CD4-positive, alpha-beta T cell treated with Interleukin-17A for 1 hour (primary cell): ENCODE measurements at places on chromosomes 5 and 9.

DNA sequence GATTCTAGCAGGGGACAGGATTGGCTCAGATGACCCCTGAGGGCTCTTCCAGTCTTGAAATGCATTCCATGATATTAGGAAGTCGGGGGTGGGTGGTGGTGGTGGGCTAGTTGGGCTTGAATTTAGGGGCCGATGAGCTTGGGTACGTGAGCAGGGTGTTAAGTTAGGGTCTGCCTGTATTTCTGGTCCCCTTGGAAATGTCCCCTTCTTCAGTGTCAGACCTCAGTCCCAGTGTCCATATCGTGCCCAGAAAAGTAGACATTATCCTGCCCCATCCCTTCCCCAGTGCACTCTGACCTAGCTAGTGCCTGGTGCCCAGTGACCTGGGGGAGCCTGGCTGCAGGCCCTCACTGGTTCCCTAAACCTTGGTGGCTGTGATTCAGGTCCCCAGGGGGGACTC, 2.9 kb upstream of the MYOZ3 start:
- no peak for DNase-seq

- DNase-seq, result no peak
Observed at GRCh38 chr5:146890731-146891440, 12.3 kb upstream of the PPP2R2B start.

GRCh38 chr5:175337680-175338079, 106.3 kb downstream of the DRD1 start:
- DNase-seq, result no peak

GRCh38 chr5:134100283-134101091, 14.0 kb upstream of the TCF7 start:
- DNase-seq, result peak; percentile 89

GRCh38 chr5:127849408-127849807, 146.2 kb downstream of the CCDC192 start:
- DNase-seq, result no peak

DNA sequence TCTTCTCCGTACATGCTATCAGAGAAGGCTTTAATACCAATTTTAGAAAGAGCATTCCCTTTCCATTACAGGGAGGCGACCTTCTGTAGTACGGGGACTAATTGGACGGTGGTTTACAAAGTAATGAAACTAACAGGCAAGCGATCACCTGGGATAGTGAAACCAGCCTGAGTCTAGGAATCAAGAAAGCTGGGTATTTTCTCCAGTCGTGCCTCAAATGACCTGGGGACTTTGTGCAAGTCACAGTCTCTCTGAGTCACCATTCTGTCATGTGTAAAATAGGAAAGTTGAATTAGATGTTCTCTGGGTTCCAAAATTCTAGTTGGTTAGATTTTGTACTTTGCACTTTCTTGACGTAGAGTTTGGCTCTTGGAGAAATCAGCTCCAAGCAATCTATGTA, 22.7 kb upstream of the SSBP2 start:
- DNase-seq, result no peak

- DNase-seq, result no peak
Observed at GRCh38 chr5:78527054-78527859, 121.3 kb downstream of the LHFPL2 start.

DNA sequence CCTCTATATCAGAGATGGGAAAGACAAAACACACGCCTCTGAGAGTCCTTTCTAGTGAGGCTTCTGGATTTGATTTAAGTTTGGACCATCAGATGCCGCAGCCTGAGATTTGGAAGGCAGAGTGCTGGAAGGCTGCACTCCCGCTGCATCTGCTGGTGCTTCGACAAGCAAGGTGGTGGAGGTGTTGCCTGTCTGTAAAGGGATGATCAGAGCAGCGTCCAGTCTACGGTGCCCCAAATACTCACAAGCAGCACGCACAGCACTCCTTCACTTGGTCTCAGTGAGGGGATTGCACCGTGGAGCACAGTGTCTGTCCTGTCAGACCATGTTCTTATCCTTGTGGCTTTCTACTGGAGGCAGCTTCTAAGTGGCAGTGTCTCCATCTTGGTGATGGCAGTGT, 221.4 kb downstream of the GADD45G start:
- DNase-seq, result no peak

GRCh38 chr5:65172486-65173129, 309.1 kb downstream of the ADAMTS6 start:
- peak; percentile 2 for DNase-seq

- DNase-seq, result no peak
Observed at GRCh38 chr5:104526866-104527265, 964.3 kb upstream of the NUDT12 start.

GRCh38 chr5:74651710-74652109, 11.2 kb upstream of the ENC1 start:
- no peak for DNase-seq

DNA sequence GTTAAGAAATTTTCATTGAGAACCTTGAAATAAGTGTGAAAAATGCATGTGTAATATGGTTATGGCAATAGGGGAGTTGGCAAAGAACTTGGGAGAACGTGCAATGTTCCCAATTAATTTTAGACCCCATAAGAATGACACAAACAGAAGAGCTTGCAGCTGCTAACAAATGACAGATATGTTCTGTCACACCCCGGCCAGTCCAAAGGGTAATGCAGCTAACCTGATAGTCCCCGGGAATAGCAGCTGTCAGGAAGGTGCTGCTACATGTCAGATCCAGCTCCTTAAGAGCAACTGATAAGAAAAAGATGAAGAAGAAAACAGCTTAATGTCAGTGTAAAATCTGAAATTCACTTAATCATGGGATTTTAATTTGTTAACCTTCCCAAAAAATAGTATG, 30.4 kb downstream of the SEMA5A start:
- DNase-seq, result no peak

GRCh38 chr5:151495320-151495719, 47.9 kb downstream of the SLC36A1 start:
- no peak for DNase-seq

DNA sequence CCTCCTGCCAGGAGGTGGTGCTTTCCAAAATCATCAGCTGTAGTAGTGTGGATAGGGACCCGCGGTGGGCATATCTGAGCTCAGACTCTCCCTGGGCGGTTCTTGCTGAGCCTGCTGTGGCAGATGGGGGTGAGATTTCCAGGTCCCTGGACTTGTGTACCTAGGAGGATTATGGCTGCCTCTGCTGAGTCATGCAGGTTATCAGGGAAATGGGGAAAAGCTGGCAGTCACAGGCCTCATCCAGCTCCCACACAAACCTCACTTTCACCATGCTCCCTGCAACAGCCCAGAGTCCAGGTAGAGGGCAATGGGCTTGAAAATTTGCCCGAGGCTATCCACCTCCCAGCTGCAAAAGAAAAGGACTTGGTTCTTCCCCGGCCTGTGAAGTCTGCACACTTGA, 23.4 kb upstream of the MAMDC2 start:
- no peak for DNase-seq

DNA sequence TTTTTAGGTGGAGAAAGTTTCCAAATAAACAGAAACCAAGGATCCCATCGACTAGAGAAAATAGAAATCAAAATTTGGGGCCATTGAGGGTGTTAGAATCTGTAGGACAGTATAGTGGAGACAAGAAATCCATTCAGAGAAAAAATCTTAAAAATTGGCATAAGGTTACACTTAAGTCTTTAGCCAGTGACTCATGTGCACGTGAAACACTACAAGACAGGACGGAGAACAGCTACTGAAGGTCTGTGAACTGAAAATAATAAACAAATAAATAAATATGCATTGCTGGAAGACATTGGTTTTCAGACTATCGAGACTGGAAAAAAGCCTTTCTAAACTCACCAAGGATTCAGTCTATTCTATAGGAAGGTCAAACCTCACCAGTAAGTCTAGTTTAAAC, 1955.5 kb downstream of the MAT2B start:
- no peak for DNase-seq

GRCh38 chr9:27292659-27293405, 4.1 kb downstream of the EQTN start:
- no peak for DNase-seq
